ENCODE measurements at places on chromosomes 5 and 9.

GRCh38 chr5:45382583-45382982 is 313.6 kb downstream of the HCN1 start:
- no peak for DNase-seq

GRCh38 chr9:36937346-36937745 is 96.7 kb downstream of the PAX5 start:
- DNase-seq: no peak

- DNase-seq: no peak
These were observed 126.1 kb downstream of the SNX18 start for GRCh38 chr5:54643685-54644106.

GRCh38 chr5:168020542-168021294 is 270.7 kb upstream of the WWC1 start:
- no peak for DNase-seq

- DNase-seq: no peak
These were observed 71.9 kb downstream of the RALGPS1 start for GRCh38 chr9:126986506-126986951.

GRCh38 chr9:107351382-107352045 is 68.4 kb downstream of the RAD23B start:
- DNase-seq: no peak

- DNase-seq: no peak
These were observed 56.1 kb downstream of the CHD1 start for GRCh38 chr5:98872674-98873073.

GRCh38 chr9:93827545-93828330 is 127.4 kb downstream of the BARX1 start:
- no peak for DNase-seq

DNA sequence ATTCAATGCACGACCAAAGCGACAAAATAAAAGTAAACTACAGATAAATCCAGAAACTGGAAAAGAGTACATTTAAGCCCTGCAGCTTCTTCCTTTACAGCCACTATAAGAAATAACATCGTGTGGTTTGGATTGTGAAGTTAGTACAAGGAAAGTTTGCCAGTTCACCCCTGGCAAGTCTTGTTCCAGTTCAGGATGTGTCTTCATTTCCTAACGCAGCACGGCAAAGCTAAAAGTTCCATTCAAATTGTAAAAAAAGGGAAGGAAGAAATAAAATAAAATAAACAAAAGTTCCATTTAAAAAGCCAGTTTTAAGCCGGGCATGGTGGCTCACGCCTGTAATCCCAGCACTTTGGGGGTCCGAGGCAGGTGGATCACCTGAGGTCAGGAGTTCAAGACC is 83.3 kb upstream of the RETREG1 start:
- DNase-seq: no peak

DNA sequence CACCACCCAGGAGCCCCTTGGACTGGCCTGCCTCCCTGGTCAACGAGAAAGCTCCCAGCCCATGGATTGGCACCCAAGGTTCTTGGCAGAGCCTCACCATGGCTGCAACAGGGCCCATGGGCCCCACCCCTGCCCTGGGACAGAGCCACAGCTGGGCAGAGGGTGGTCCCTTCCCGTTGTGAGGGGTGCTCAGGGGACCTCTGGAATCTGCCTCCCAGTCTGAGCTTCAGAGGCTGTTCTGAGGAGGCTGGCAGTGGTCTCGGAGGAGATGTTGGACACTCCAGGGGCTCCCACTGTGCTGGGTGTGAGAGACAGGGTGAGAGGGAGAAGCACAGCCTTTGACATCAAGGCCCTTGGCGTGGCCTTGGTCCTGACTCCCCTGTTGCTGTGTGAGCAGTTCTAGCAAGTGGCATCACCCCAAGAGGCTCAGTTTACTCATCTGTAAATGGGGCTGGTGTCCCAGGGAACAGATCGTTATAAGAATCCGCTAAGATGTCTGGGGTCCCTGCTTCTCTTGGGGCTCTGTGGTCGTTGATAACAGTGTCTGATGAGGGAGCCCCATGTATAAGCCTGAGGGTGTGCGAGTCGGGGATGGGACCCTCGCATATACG is 33.0 kb downstream of the LHX3 start:
- DNase-seq: no peak

DNA sequence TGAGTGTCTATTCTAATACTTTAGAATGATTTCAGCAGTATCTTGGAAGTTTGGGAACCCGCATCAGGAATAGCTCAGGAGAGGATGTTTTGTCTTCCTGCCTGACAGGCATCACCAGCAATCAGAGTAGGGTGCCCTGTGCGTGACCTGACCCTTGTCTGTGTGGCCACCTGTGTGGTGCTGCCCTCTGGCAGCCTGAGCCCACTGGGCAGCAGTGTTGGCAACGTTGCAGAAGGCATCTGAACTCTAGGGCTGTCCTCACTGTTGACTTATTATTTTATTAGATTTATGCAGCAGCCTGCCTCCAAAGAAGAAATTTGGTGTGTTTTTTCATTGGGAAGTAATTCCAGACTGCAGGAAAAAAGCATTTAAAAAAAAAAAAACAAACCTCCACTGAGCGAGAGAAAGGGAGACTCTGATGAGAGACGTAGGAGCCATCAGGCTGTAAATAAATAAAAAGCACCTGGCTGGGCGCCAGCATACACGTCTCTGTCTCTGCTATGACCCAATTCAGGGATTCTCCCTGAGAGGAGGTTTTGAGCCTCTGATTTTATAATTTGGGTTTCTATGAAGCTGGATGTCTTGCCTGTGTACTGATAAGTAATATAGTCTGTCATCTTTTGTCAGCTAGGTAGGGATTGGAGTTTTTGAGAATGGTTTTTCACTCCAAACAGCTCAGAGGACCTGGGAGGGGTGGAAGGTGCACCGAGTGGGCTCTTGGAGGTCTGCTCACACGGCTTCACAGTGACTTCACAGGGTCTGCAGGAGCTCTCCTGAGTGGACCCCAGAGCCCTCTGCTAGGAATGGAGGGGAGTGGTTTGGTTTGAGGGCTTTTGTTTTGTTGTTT is 49.0 kb downstream of the FAM78A start:
- no peak for DNase-seq

GRCh38 chr9:87029905-87030304 is 82.6 kb upstream of the GAS1 start:
- no peak for DNase-seq

GRCh38 chr9:126490214-126490631 is 123.5 kb upstream of the LMX1B start:
- no peak for DNase-seq

GRCh38 chr5:61416010-61416409 is 84.0 kb downstream of the ZSWIM6 start:
- no peak for DNase-seq

DNA sequence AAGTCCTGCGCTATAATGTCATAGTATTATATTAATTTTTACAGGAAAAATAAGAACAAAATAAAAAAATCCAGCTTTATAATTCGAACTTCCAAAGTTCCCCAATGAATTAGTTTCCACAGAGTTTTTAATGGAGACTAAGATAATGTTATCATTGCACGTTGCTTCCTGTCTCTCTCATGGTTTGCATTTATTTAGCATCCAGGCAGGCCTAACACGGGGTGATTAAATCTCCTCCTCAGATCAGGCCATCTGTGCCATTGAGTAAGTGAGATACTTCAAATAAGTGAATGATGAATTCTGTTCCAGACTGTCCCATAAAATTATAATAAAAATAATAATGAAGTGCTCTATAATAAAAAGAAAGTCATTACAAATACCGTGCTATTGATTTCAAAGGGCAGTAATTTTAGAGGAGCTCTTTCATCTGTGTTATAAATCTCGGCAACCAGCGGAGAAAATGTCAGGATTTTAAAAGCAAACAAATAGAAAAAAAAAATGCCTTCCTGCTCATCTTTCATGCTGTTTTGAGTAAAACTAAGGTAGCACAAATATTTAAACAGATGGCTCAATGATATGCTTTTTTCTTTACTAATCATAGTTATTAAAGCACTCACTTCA is 570.6 kb upstream of the ZNF608 start:
- no peak for DNase-seq

DNA sequence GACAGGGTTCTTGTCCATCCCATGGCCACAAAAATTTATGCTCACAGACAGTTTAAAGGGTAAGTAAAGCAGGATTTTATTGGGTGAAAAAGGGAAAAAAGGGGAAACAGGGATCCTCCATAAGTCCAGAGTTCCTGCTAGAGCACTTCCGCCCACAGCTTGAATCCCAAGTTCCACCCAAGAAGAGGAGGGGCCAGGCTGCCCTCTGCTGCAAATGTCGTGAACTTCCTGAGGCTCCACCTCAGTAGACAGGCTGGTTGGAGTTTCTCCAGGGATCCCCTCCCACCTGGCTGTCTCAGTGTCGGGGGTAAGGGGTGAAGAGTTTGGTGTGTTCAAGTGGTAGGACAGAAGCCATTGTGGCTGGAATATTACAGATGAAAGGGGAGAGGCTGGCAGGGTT is 275.0 kb upstream of the SGCD start:
- no peak for DNase-seq

- DNase-seq: no peak
These were observed 30.7 kb downstream of the AOPEP start for GRCh38 chr9:94757158-94757557.

- no peak for DNase-seq
These were observed 138.6 kb downstream of the ERCC6L2 start for GRCh38 chr9:96014078-96014477.

- no peak for DNase-seq
These were observed 84.9 kb downstream of the NTRK2 start for GRCh38 chr9:84754461-84754860.

- no peak for DNase-seq
These were observed 440.4 kb downstream of the HINT1 start for GRCh38 chr5:130724658-130725057.

GRCh38 chr9:121748727-121749423 is 97.4 kb downstream of the DAB2IP start:
- DNase-seq: no peak
